ENCODE measurements at places on chromosomes 7 and 10.

GRCh38 chr7:122316467-122317388, 12.2 kb upstream of the FEZF1 start:
- DNase-seq = no peak

- DNase-seq = no peak
These were observed 1.0 kb upstream of the ZDHHC4 start for GRCh38 chr7:6576024-6576866.

DNA sequence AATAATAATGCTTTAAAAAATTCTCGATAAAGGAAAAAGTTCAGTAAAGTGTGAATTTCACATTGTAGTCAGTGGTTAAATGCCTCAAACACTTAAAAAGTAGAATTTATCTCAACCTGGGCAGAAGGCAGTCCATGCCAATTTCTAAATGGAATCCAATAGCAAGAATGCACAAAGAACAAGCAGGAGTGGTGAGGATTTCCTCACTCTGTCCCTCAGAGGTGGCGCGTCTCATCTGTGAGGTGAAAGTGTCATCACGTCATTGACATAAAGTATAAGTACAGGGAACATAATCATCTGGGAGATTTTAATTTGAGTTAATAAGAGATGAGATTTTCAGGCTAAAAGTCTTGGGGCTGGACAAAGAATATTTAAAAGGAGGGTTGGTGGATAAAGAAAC, 10.0 kb upstream of the PRKCQ start:
- DNase-seq = no peak

DNA sequence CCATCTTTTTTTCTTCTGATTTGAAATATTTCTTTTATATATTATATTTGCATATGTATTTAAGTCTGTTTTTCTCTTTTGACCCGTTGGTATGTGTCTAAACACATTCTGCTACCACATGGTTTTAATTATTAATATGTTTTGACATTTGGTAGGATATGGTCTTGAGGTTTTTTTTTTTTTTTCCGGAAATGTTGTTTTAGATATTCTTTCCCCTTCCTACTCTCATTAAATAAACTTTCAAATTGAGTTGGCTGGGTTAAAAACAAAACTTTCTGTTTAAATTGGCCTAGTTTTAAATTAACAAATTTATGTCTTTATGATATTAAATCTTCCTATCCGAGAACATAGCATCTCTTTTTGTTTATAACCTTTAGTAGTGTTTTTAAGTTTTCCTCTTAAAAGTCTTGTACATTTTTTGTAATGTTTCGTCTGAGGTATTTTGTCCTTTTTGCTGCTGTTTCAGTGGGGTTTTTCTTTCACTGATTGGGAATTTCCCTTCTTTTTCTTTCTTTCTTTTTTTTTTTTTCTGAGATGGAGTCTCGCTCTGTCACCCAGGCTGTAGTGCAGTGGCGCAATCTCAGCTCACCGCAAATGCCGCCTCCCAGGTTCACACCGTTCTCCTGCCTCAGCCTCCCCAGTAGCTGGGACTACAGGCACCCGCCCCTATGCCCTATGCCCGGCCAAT, 25.4 kb downstream of the STAM start:
- peak; percentile 26 for DNase-seq

- DNase-seq = no peak
These were observed 65.4 kb downstream of the SGMS1 start for GRCh38 chr10:50558371-50558770.

DNA sequence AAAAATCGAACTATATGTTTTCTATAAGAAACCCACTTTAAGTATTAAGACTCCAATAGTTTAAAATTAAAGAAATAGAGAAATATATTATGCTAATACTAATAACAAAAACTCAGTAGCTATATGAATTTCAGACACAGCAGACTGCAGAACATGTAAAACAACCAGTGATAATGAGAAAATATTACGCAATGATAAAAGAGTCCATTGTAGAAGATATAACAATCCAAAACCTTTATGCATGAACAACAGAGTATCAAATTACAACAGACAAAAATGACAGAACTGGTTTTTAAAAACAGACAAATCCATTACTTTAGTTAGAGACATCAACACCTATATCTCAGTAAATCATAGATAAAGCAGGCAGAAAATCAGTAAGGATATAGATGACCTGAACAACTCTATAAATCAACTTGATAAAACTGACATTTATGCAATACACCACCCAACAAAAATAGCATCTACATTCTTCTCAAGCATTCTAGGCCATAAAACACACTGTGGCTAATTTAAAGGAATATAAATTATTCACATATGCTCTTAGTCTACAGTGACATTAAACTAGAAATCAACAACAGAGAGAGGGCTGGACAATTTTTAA, 669.5 kb upstream of the GHITM start:
- no peak for DNase-seq

GRCh38 chr7:12322284-12322902, 81.3 kb downstream of the VWDE start:
- peak; percentile 5 for DNase-seq

DNA sequence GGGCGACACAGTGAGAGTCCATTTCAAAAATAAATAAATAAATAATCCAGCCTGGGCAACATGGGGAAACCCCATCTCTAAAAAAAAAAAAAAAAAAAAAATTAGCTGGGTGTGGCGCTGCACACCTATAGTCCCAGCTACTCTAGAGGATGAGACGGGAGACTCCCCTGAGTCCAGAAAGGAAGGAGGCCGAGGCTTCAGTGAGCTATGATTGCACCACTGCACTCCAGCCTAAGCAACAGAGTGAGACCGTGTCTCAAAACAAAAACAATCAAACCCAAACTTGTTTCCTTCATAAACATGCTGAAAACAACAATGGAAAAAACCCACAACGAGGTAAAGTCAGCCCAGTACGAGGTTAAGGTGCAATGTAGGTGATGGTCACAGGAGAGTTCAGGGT, 1.2 kb downstream of the COX19 start:
- no peak for DNase-seq

DNA sequence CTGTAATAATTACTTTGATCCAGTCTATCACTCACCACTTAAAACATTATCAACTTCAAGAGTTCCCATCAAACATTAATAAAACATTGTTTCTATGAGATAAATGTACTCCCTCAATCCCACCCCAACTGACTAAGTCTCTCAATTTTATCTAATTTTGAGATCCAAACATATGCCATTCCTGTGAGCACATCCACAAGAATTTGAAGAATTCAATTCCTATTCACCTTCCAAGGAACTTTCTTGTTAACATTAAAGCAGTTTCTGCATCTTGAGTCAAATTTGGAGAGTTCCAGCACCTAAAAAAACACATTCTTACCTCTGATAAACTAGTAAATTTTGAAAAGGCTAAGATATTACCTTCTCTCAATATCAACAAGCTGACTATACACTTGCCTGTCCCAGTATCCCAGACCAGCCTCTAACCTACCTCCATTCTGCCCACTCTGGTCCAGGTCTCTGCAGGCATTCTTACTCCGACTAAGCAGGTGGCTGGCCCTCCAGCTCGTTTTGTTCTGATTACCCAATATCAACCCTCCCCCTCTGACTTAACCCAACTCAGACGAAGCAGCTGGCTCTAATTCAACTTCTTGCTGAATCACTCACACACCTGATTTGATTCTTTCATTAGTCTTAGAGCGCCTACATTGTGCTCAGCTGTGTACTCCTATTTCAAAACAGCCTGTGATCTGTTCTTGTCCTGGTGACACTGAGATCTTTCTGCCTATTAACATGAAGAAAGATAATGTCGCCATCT, 275.2 kb downstream of the IPMK start:
- DNase-seq = no peak

DNA sequence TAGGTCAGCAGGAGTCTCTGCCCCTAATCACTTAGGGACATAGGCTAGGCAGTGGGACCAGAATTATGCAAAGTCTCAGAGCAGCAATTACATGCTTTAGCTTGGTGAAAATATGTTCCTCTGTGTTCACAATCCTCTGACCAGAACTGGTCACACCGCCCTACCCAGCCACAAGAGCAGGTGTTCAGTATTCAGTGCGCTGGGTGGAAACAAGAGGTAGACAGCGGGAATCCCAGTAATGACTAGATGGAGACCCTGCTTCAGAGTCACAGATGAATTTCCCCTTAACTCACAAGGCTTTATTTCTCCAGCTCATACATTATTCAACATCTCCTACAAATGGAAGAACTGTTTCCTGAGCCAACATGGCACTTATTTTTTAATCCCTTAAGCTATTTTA, 763.7 kb upstream of the POM121L12 start:
- no peak for DNase-seq

- DNase-seq = no peak
These were observed 164.7 kb downstream of the SEMA3E start for GRCh38 chr7:83484266-83484665.

DNA sequence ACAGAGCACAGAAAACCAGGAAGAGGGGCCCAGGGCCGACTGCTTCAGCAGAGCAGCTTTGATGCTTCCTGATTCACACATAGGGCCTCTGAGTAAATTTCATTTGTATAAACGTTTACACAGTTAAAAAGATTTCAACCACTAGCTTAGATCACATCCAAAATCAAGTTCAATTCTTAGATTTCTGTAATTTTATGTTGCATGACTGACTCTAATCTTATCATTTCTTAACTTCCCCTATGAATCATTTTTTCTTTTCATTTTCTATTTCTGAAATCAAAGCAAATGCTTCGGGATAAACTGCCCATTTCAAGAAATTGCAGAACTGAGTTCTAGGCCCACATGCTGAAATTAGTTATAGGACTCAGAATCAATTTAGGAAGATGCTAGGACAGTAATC, 224.7 kb downstream of the INHBA start:
- DNase-seq = no peak

- no peak for DNase-seq
These were observed 245.3 kb downstream of the EBF3 start for GRCh38 chr10:129718548-129719414.

DNA sequence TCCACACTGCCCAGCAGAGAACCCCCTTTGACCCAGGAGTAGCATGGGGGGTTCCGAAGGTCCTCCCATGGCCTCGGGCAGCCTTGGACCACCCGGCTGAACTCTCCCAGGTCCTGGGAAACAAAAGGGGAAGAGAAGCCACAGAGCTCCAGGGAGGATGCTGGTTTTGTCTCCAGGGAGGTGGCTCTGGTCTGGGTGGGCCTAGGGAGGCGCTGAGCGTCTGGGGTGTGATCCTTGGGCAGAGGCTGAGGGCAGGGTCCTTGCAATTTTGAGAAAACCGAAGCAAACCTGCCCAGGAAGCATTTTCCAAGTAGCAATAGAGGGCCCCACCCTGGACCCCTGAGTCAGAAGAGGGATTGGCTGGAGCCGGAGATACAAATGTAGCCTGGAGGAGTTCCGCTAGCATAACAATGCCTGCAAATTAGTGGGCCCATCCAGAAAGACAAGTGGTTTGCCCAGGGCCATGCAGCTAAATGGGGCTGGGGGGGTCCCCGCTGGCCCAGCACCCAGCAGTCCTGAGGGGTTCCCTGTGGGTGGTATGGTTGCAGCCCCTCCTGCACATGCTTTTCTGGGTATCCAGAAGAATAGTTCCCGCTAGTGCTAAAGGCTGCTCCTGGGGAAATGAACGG, 2.0 kb downstream of the UTF1 start:
- DNase-seq = no peak

GRCh38 chr10:72245949-72246525, 27.7 kb upstream of the DDIT4 start:
- DNase-seq = no peak

- no peak for DNase-seq
These were observed 73.2 kb downstream of the SPDYE5 start for GRCh38 chr7:75565132-75565837.

GRCh38 chr7:68409851-68410250, 1188.4 kb upstream of the AUTS2 start:
- DNase-seq = no peak

DNA sequence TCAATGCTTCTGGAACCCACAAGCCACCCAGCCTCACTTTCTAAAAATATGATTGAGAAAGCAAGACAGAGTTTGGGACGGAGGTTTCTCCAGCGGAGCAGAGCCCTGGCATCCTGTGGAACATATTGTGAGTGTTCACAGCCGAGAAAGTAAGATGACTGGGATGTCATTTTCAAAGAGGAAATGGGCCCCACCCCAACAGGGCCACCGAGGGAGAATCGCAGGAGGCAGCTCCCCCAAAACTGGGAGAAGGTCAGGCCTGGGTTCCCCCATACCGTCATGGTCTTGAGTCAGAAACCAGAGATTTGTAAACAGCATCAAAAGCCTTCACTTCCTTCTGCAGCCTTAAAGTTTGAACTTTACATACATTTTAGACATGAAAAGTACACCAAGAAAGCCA, 560.0 kb downstream of the PTPRN2 start:
- no peak for DNase-seq

- no peak for DNase-seq
These were observed 16.9 kb upstream of the CDK14 start for GRCh38 chr7:90579181-90579688.

GRCh38 chr10:128483216-128483615, 357.0 kb upstream of the MKI67 start:
- DNase-seq = no peak

- no peak for DNase-seq
These were observed 823.5 kb upstream of the POM121L12 start for GRCh38 chr7:52211930-52212329.

GRCh38 chr7:130683026-130683425, 3.3 kb downstream of the TSGA13 start:
- DNase-seq = no peak
